Progenitor cell of endocrine pancreas (in vitro differentiated cells): ENCODE measurements at places on chromosomes 11 and 22. TPM values are rescaled to one million over a fixed set of nuclear protein-coding genes. Genes with fewer than 3 reads are reported as not detected.

- H3K27ac ChIP-seq = no peak overlapping the region
- no peaks in the 10 kb centered on the region for H3K27me3 ChIP-seq
- H3K4me3 ChIP-seq = no peak overlapping the region
- peaks cover 4% of the 10 kb centered on the region for H3K36me3 ChIP-seq
Measured at GRCh38 chr11:75930534-75930933, 115.5 kb downstream of the UVRAG start.

Gene TMPRSS6
- total RNA-seq = 12.6 and 16.4 TPM in 2 replicates

DNA sequence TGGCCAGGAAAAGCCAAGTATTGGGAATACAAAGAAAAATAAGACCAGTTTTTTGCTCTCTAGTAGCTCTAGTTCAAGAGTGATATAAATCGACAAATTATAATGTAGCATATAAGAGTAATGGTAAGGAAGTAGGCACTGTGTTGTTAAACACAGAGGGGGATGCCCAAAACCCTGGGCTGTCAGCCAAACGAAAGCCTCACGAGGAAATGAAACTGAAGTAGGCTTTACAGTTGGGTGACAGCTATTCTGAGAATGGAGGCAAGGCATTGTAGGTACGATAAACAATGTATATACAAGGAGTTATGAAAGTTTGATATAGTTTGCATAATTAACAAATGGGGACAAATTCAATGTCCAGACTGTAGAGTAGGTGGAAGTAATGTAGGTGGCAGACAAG is 176.4 kb downstream of the FAM181B start:
- H3K27ac ChIP-seq = no peak overlapping the region
- H3K4me1 ChIP-seq = no peaks in the 10 kb centered on the region
- no peak overlapping the region for H3K4me3 ChIP-seq
- peaks cover 6% of the 10 kb centered on the region for H3K27me3 ChIP-seq
- H3K36me3 ChIP-seq = no peaks in the 10 kb centered on the region

DNA sequence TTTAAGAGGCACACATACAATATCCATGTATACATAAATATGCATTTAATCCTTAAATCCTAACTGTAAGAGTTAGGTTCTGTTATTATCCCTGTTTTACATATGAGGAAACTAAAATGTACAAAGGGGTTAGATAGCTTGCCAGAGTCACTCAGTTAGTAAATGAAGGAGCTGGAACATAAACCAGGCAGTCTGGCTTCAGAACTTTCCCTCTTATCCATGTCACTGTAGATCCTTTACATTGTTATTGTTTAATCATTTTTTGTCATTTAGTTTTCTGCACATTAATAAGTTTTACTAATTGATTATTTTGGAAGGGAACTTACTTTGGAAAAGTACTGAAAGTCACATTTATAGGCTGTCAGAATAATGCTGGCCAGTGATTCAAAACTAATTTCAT is 282.4 kb downstream of the TMEM135 start:
- H3K27me3 ChIP-seq = no peaks in the 10 kb centered on the region
- no peak overlapping the region for H3K27ac ChIP-seq
- H3K4me1 ChIP-seq = peaks cover 4% of the 10 kb centered on the region
- no peak for DNase-seq

DNA sequence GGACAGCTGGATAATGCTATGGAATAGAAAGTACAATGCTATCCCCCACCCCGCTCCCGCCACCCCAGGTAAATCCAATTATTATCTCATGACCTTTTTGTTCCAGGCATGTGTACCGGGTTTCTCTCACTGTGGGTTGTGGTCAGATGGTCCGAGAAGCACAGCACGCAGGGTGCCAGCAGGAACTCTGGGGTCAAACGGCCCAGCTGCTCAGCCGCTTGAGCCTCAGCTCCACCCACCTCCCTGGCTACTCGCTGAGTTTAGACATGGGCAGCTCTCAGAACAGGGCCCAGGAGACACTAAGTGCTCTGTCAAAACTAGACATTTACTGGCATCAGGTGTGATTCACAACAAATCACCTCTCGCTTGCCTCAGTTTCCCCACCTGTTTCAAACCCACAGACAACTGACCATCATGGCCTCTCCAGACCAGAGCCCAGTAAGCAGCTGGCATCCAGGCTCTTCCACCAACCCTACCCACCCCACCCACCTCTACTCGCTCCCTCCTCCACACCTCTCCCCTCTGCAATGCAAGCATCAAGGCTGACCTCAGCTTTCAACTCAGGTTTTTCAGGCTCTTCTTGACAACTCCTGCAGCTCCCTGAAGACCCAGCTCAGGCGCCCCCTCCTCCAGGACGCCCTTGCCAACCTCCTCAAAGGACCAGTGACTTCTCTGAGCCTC is 13.0 kb upstream of the MFNG start:
- peaks cover 47% of the 10 kb centered on the region for H3K4me1 ChIP-seq
- peaks cover 20% of the 10 kb centered on the region for H3K36me3 ChIP-seq
